ENCODE measurements at places on chromosomes 2 and 18.

- no peak for DNase-seq
These were observed 44.2 kb downstream of the ZEB2 start for GRCh38 chr2:144475569-144476275.

GRCh38 chr2:151842830-151843690 lies 14.8 kb upstream of the ARL5A start:
- no peak for DNase-seq

- DNase-seq: no peak
These were observed 16.6 kb upstream of the HRH4 start for GRCh38 chr18:24443870-24444269.

GRCh38 chr2:12169721-12170120 lies 423.3 kb downstream of the LPIN1 start:
- no peak for DNase-seq

DNA sequence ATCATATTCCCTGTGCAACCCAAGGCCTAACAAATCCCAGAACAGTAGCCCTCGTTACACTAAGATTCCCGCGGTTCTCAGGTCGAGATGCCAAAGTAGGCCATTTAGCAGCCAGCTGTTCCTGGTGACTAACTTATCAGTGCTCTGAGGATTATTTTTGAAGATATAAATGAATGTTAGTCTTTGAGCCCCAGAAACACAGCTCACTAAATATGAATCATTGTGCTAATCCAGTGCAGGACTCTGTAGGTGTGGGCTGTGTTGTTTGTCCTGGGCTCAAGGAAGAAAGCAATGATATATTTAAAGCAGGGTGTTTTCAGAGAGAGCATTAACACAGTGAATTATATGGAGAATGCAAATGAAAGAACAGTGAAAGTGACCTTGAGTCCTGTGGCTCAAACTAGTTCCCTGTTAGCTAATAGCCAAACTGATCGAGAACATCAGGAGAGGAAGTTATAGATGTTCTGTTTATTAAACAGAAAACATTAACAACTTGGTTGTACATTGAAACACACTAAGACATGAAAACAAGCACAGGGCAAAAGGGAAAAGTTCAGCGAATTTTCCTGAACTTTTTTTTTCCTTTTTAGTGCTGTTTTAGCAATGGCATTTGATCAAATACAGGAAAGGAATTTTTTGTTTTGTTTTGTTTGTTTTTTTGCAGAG lies 228.3 kb downstream of the RNF152 start:
- DNase-seq: no peak

DNA sequence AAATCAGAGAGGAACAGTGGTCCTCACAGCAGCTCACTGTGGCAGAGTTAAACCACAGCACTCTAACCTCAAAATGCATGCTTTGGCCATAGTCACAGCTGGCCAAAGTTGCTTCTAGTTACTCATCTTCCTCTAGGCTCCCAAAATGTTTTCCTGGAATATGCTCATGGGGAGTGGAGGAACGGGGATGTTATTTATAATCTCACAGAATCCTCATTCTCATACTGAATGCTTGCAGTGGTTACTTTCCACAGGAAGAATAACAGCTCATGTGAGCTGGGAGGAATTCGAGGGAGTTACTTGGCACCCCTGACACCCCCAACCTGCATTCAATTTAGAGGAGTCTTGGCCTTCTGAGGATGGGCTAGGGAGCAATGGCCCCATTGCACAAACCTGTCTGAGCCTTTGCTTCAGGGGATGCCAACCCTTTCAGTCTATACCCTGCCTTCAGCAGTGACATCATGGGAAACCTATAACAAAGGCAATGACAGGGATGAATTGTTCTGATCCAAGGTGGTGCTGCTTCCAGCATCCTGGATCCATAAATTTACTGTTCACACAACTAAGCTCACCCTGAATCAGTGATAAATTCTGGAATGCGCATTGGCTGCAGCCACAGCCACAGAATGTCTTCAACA lies 22.4 kb upstream of the CCBE1 start:
- no peak for DNase-seq

DNA sequence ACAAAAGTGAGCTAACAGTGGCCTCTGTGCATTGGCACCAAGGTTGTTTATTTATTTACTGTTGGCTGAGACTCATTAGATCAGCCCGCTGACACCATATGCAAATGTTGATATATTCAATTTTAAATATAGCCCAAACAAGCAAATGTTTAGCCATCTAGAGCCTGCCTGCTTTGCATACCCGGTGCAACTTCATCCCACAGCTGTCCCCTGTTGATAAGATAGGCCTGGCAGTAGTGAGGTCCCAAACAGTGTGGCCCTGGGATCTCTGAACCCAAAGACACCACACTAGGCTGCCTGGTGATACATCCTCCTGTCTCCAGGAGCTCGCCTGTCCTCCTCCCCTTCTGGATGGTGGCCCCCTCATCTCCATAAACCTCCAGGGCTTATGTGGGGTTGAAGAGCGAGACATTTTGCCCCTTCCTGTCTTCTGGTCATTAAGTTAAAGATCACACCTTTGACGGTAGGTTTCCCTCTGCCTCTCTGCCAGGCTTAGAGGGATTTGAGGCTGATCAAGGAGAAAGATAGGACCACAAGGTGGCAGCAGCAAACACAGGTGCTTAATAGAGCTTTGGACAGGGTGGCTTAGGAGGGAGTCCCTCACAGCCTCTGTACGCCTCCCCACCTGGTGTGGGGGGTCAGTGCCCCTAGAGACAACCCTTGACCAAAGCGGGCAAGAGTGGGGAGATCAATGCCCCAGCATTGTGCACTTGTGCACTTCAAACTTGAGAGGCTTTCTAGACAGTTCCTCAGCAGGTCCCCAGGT lies 23.7 kb upstream of the MYO5B start:
- peak; percentile 62 for DNase-seq

GRCh38 chr2:214489181-214489580 lies 78.3 kb downstream of the VWC2L start:
- DNase-seq: no peak

GRCh38 chr2:100057901-100058261 lies 84.5 kb downstream of the AFF3 start:
- DNase-seq: no peak

GRCh38 chr2:74347303-74347702 lies 4.1 kb upstream of the SLC4A5 start:
- DNase-seq: no peak

DNA sequence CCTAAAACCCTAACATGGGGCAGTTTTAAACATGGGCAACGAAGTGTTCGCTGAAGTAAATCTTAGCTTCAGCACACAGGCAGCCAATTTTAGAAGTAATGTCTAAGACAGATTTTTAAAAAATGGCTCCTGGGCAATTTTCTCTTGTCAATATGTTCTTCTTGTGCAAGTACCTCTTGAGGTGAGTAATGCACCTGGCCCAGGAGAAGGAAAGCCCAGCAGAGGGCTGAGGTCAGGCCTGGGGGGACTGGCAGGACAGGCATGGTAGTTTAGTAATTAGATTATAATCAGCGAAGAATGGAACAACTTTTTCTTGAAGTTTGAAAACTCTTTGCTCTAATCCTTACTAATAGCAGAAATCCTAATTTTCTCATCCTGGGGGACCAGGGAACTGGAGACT lies 77.6 kb downstream of the SPRED2 start:
- no peak for DNase-seq

- DNase-seq: peak; percentile 70
These were observed 68.0 kb downstream of the SERPINB8 start for GRCh38 chr18:64037812-64038414.

GRCh38 chr2:234829074-234829455 lies 122.8 kb upstream of the SH3BP4 start:
- no peak for DNase-seq

DNA sequence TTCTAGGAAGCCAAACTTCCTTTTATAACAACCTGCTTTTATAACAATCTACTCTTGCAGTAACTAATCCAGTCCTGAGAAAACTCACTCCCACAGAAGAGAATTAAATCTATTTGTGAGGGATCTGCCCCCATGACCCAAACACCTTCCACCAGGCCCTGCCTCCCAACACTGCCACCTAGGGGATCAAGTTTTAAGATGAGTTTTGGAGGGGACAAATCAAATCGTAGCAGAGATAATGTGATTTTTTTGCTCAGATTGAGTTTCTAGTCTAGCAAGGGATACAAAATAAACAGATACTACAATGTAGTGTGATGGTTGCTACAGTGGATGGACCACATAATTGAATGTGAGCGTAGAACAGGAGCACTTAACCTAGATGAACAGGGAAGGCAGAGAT lies 52.2 kb downstream of the NCOA1 start:
- DNase-seq: no peak

- DNase-seq: no peak
These were observed 991.4 kb upstream of the CELF4 start for GRCh38 chr18:38557006-38557405.

DNA sequence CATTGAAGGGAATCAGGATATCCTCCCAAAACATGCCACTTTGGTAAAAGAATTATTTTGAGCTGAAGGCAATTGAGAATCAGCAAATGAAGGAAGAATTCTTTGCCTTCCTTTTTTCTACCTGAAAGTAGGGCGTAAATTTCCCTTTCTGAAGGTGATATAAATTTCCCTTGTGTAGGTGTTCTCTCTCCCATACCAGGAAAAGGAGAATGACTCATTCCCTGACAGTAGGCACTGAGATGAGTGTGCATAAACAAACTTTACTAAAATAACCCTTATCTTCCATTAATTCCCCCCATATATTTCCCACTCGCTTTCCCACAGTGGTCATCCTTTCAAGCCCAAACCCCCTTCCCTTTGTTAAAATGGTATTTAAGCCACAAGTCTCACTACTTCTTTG lies 1339.0 kb downstream of the LRP1B start:
- no peak for DNase-seq

GRCh38 chr2:127107622-127107999 lies 657 bp upstream of the BIN1 start:
- DNase-seq: no peak

DNA sequence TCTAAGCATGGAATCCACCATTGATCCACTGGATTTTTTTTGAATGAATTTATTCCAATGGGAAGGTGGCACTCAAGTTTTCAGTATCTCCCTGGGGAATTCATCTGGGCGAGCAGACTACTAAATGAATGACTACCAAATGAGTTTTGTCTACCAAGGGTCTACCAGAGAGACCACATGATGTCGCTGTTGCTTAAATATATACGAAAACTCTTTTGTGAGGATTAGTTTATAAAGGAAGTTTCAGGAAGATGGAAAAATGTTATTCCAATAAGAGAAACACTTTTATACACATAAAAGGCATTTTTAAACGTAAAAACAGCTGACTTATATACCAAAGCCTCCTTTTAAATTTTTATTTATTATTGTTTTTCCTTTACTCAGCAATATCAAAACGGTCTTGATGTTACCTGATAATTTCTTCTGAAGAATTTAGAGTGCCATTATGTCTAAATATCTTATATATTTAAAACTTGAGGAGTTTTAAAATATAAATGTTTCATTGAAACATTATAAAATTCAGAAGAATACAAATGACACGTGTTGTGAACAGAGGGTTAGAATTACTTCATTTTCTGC lies 139.7 kb downstream of the HRH4 start:
- peak; percentile 19 for DNase-seq

DNA sequence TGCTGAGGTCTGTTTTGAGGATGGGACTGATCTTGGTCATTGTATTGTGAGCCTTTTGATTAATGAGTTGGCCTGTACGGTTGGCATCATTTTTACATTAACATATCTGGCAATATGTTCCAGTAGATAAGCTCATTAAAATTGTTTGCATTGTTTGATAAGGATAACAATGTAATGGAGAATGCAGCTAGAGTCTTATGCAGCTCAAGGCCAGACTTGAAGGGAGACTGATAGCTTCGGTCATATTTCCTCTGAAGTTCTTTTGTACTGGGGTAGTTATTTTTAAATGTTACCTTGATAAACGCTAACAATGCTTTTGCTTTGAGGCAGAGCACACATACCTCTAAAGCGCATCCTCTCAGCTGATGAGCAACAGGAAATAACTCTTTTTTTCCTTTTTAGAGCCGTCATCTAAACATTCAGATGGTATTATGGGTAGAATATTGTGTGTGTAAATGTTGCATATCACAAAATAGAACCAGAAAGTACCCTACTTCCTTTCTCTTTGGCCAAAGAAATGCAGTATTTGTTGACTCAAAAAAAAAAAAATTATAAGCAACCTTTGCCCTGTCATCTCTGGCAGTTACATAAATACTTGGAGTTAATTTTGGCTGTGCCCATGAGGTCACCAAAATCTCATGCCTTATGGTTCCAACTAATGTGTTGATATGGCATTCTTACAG lies 1.3 kb downstream of the MAPRE2 start:
- DNase-seq: no peak

- no peak for DNase-seq
These were observed 73.5 kb downstream of the FBXO15 start for GRCh38 chr18:74073957-74074667.

DNA sequence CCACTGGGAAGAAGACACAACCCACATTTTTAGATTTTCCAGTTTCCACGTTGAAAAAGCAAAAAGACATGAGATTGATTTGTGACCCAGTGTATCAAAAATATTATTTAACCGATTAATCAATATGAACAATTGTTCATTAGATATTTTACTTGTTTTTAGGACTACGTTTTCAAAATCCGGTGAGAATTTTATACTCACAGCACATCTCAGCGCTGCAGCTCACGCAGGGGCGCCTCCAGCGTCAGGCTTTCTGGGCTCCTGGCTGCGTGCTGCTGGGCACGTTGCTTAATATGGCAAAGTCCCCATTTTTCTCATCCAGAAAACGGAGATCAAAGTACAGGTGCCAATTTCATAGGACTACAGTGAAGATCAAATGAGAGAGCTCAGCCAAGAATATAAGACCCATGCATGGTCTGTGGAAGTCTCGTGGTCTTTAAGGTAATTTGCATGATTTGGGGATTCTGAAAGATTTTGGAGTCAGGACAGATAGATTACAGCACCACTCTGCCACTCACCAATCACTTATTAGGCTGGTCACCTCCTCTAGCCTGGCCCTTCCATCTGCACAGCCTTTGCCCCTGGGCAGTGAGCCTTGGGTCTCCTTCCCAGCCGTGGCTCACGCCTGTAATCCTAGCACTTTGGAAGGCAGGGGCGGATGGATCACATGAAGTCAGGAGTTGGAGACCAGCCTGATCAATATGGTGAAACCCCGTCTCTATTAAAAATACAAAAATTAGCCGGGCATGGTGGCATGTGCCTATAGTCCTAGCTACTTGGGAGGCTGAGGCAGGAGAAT lies 36.2 kb downstream of the PTPN18 start:
- no peak for DNase-seq

GRCh38 chr2:73821669-73822068 lies 7.1 kb upstream of the STAMBP start:
- no peak for DNase-seq

- peak; percentile 61 for DNase-seq
These were observed 2.1 kb downstream of the NCKAP1 start for GRCh38 chr2:183035954-183036669.

DNA sequence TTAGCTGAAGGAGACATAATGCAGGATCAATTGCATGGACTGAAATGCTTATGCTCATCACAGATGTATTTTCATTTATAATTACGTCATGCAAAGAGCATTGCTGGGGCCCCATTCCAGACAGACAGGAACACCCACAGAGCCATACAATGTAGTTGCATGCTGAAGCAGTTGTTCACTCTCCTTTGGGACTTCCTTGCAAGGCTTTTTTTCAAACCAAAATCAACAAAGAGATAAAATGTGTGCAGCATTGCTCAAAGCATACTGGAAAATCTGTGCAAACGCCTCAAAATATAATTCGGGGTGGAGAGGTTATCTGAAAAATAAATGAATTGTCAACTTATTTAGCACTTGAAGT lies 463.2 kb downstream of the CDH2 start:
- no peak for DNase-seq

GRCh38 chr2:202201220-202202160 lies 36.9 kb downstream of the SUMO1 start:
- no peak for DNase-seq
